Stimulated activated naive CD8-positive, alpha-beta T cell treated with anti-CD3 and anti-CD28 coated beads, Interleukin-15, Interleukin-2, amounts not matched to agents 100 U/mL and 50 U/mL, for 24 hours (primary cell): ENCODE measurements at places on chromosomes 4 and X.

- DNase-seq = no peak
These were observed 49.2 kb downstream of the IRF2 start for GRCh38 chr4:184424993-184425758.

- DNase-seq = no peak
These were observed 30.6 kb downstream of the SUPT20HL2 start for GRCh38 chrX:24283127-24283794.

GRCh38 chr4:60923075-60923474 lies 277.1 kb upstream of the ADGRL3 start:
- no peak for DNase-seq

DNA sequence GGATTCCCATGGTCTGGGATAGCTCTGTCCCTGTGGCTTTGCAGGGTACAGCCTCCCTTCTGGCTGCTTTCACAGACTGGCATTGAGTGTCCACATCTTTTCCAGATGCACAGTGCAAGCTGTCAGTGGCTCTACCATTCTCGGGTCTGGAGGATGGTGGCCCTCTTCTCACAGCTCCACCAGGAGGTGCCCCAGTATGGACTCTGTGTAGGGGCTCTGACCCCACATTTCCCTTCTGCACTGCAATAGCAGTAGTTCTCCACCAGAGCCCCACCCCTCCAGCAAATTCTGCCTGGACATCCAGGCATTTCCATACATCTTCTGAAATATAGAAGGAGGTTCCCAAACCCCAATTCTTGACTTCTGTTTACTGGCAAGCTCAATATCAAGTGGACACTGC lies 50.2 kb upstream of the GRID2 start:
- no peak for DNase-seq

DNA sequence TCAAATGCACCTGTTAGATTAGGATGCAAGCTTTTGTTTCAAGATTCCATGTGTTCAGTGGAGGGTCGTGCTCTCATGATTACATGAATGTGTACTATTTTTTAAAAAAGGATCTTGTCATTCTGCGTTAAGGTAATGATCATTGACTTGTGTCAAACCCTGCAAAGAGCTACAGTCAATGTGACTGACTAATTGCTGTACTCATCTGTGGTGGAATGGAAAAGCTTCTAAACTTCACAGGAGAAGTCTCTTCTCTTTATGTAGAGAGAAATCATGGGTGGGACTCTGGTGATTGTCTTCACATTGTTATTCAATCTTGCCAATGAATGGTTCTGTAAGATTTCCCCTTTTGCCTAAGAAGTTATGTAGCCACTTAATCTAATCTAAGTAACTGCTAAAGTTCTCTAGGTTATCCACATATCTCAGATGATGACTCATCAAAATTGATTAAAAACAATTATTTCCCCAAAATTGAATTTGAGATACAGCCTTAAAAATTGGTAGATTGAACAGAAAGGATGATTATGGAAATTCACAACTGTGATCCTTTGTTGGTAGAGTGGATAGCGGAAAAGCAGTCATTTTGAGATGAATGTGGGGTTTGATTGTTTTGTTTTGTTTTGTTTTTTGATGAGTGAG lies 6.7 kb downstream of the MAGEE1 start:
- no peak for DNase-seq

GRCh38 chr4:125097729-125098128 lies 217.0 kb upstream of the FAT4 start:
- no peak for DNase-seq

DNA sequence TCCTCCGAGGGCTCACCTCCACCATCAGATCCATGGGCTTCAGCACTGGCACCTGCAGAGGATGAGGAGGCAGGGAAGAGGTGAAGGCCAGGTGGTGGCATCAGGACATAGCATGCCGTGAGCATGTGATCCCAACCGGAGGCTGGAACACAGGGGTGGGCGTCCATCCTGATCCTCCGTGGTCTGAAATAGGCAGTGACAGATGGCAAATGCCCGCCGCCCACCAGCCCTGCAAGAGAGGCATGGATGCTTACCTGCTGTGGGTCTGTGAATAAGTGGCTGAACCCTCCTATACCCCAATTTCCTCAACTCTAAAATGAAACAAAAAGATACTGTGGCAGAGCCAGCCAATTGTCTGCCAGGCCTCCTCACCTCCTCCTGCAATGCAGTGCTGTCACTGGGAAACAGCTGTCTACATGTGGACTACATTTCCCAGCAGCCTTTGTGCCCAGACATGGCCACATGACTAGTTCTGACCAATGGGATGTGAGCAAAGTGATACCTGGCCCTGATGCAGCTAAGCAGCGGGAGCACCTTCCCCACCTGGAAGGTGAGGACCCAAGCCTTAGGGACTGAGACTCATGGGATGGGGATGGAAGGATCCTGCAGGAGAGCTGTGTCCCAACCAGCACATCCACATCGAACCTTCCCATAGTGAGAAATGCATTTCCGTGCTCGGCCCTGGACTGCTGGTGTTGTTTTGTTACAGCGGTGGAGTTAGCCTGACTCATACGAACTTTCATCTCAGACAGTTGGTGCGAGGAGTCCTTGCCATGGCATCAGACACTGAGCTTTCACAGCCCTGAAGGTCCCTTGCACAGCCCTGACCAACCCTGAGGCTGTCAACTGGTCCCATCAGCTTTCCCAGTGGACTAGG lies 99.5 kb downstream of the PPP2R2C start:
- DNase-seq = no peak

- no peak for DNase-seq
These were observed 61.8 kb downstream of the RHOH start for GRCh38 chr4:40258627-40259026.

- DNase-seq = no peak
These were observed 1057.8 kb downstream of the DMD start for GRCh38 chrX:32153585-32153984.

GRCh38 chr4:31080887-31081286 lies 360.7 kb downstream of the PCDH7 start:
- no peak for DNase-seq

DNA sequence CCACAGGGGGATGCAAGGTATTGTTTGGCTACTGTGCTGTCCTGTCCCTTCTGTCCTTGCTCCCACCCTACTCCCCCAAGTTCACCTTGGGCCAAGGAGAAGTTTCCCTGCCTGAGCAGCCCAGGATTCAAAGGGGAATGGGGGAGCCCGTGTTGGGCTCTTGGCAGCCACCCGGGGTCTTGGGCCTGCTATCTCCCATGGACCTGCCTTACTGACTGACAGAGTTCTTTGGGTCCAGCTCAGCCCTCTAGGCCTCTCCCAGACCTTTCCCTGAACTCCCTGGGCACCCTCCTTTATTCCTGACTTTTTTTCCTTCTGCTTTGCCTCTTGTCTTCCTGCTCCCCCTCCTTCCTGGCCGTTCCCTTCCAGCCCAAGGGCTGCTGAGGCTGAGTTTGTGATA lies 67.4 kb downstream of the STARD8 start:
- DNase-seq = no peak

- DNase-seq = no peak
These were observed 85.4 kb downstream of the WFS1 start for GRCh38 chr4:6355052-6355451.

GRCh38 chr4:153573881-153574802 lies 108.0 kb downstream of the TMEM131L start:
- peak; percentile 54 for DNase-seq

DNA sequence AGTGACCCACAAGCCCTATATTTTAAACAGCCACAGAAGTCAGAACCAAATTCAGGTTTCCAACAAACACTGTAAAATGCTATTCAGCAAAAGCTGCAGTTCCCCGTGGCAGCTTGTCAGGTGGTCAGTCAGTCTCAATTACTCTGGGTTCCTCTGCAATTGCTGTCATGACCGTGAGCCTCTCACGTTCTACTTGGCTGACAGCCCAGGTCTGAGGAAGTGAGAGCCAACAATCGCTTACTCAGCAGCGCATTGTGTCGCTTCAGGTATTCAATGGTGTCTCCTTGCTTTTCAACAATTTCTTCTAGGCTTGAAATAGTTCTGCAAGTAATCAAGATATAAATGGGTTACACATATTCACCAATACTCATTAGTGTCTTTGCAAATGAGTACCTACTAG lies 25.8 kb downstream of the TRIM75 start:
- DNase-seq = no peak

DNA sequence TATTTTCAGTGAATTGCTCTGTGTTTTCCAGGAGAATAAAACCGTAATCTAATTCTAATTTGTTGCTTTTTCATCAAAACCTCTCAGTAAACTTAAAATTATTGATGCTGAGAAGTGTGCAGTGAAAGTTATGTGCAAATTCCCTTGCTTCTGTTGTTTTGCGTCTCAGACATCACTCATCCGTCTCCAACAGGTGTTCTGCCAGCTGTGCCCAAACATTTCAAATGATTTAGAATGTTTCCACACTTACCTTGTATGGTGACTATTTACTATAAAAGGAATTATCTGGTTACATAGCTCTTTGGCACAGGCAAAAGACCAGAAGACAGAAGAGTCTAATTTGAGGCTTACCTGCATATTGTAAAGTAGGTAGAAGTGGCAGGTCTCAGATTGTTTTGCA lies 184.0 kb downstream of the BMPR1B start:
- DNase-seq = no peak

DNA sequence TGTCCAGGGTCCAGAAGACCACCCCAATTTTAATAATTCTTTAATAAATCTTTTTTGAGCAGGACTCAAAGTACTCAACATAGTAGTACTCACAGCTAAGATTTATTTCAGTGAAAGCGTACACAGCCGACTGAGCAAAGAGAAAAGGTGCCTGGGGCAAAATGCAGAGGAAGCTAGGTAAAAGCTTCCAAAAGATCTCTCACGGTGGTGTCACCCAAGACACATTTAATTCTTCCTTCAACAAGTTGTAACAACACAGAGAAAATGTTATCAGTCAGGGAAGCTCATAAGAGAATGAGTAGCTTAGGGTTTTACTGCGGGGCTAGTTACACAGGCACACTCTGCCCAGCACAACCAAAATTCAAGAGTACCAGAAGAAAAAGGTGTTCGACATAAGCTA lies 201.1 kb downstream of the OPHN1 start:
- DNase-seq = no peak

DNA sequence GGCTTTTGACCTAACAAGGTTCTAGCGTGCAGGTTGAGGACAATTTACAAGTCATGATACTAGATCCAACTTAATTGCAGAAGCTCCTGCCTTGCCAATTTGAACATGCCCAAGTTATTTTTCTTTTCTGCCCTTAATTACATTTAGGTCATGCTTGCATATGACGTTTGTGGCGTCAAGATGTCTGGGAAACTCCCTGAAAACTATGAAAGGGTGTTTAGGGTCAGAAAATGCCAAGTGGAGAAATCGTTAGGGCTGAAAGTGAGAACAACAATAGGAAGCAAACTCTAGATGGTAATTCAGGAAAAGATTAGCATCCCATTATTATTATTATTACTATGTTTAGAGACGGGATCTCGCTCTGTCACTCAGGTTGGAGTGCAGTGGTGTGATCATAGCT lies 38.2 kb upstream of the PLAC8 start:
- no peak for DNase-seq

GRCh38 chr4:152613351-152613750 lies 66.4 kb downstream of the TMEM154 start:
- DNase-seq = no peak

DNA sequence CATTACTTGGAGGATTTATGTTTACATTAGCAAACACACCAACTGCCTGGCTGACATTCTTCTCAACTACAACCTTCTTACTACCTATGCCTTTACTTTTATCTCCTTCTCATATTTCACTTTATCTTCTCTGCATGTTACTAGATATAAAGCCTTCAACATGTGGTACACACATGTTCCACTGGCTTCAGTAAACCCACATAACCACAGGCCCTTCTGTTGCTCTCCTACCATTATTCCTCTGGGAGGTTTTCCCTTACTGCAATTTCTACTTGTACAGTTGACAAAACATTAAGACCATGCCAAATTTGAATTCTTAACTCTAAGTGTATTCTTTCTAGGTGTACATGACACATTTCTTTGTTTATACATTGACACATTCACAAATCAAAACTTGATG lies 133.1 kb downstream of the ARAP2 start:
- no peak for DNase-seq

GRCh38 chr4:95580226-95580625 lies 31.5 kb upstream of the UNC5C start:
- no peak for DNase-seq

- no peak for DNase-seq
These were observed 329.0 kb downstream of the NAF1 start for GRCh38 chr4:162837679-162838078.

GRCh38 chrX:47749185-47749967 lies 87.3 kb upstream of the ZNF81 start:
- DNase-seq = no peak

- no peak for DNase-seq
These were observed 58.9 kb upstream of the PGM2 start for GRCh38 chr4:37767546-37767945.

DNA sequence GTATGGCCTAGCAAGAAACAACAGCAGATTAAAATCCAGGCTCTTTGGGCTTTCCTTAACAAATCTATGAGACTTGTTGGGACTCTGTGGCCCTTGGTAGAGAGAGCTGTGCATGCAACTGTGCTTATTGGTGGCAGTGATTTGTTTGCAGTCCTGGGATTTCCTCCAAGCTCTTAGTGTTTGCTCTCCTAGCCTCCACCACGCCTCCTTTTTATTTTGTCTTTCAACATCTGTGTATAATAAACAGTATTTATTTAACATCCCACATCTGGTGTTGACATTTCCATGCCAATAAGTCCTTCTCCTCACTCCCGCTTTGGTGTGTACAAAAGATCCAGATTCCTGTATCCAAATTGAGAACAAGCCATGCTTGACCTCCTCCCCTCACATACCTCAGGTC lies 3.1 kb downstream of the TNMD start:
- DNase-seq = no peak

- DNase-seq = no peak
These were observed 4.6 kb downstream of the HMX1 start for GRCh38 chr4:8866828-8867623.

- peak; percentile 29 for DNase-seq
These were observed 675 bp downstream of the PRIMPOL start for GRCh38 chr4:184649971-184650855.

- DNase-seq = no peak
These were observed 20.2 kb downstream of the GLRA3 start for GRCh38 chr4:174808836-174809235.

DNA sequence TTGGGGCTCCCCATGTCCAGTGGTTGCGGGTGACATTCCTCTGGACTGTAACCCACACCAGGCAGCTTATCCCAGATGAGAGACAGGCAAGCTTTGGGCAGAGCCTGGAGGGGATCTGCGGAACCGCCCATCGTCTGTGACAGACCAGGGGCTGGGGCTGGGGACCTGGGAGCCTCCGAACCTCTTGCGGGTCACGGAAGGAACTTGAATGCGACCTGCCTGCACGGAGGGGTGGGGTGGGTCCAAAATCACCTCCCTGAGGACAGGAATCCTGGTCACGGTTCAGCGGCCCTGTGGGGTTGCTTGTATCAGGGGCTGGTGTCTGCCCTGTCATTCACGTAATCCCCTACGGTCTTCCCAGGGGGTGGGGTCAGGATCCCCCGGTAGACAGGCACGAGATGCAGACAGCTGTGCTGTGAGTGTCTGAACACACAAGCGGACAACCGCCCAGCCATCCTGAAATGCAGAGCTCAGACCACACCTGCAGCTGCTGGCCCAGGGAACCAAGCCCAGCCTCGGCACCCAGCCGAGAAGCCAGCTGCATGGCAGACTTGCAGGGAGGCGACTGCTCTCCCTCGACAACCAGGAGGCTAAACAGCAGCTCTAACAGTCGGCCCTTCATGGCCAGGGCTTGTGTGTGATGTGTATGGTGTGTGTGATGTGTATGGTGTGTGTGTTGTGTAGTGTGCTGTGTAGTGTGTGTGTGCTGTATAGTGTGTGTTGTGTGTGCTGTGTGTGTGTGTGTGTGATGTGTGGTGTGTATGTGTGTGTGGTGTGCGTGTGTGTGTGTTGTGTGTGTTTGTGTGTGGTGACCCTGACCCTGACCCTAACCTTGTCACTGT lies 105.9 kb upstream of the ADRA2C start:
- DNase-seq = no peak

GRCh38 chr4:48499551-48500066 lies 9.6 kb downstream of the ZAR1 start:
- no peak for DNase-seq
